ENCODE measurements at places on chromosomes 3 and 15.
A peak's percentile ranks its signal among the peaks of the same experiment; 100 is the strongest.

DNA sequence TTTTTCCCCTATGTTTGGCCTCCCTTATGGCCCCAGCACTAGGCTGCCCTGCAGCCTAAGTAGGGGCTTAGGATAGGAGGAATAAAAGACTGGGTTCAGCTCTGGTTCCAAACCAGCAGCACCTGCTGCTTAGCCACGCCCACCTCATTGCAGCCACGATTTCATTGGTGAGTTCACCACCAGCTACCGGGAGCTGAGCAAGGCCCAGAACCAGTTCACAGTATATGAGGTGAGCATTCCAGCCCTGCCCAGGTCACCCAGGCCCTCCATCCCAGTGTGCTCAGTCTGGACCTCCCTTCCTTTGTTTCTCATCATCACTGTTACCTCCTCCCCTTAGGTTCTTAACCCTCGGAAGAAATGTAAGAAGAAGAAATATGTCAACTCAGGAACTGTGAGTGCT, 11.5 kb downstream of the CPNE9 start:
- DNase-seq: no peak

GRCh38 chr3:51176923-51177322, 208.2 kb upstream of the MANF start:
- no peak for DNase-seq

DNA sequence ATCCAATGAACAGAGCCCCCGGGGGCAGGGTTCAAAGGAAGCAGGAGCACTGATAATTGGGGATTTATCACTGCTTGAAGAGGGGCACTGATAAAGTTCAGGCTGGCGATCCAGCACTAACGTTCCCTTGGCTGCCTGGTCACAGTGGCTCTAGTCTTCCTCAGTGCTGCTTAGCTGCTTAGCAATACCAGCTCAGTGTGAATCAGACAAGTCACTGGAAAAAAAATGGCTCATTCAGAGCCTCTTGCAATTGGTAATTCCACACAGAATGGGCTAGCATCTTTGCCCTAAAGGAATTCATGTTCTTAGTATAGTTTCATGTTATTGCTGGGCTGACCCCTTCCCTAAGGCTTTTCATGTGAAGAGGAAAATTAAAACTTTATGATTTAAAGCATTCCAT, 95.7 kb upstream of the SLC2A2 start:
- no peak for DNase-seq

DNA sequence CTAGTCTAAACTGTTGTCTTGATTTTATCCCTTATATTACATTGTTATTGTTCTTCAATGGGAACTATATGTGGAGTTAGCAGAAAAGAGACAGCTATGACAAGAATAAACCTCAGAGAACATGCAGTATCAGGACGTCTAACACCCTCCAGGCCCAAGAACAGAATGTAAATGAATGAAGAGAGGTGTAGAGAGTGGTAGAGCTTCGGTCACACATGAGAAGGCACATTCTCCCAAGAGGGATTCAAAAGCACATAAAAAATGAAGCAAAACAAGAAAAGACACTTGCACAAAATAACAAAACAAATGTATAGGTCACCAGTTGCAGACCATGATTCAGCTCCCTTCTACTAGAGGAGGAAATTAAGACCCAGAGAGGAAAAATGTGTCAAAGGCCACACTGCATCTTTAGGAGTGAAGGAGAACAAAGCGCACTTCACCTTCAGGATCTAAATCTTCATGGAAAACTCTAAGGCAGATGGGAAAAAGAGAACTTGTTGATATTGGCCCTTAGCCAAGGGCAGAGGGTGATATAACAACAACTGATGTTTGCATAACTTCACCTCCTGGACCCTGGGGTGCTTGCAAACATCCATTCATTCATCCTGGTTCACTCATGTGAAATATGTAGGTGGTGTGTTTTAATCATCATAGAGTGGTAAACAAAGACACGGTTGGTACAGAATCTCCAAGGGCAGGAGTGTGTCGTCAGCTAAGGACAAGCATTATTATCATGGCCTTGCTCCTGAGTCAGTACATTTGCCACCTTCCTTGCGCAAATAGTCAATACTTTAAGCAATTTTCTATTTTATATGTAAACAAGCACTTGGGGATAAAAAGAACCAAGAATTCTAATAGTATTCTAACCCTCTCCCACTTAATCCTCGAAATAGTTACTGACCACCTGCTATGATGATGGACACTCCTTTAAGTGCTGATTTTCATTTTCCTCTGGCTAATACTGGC, 8.8 kb downstream of the NEK10 start:
- DNase-seq: peak; percentile 90

- no peak for DNase-seq
These were observed 42.5 kb upstream of the RFX7 start for GRCh38 chr15:56286213-56286612.

DNA sequence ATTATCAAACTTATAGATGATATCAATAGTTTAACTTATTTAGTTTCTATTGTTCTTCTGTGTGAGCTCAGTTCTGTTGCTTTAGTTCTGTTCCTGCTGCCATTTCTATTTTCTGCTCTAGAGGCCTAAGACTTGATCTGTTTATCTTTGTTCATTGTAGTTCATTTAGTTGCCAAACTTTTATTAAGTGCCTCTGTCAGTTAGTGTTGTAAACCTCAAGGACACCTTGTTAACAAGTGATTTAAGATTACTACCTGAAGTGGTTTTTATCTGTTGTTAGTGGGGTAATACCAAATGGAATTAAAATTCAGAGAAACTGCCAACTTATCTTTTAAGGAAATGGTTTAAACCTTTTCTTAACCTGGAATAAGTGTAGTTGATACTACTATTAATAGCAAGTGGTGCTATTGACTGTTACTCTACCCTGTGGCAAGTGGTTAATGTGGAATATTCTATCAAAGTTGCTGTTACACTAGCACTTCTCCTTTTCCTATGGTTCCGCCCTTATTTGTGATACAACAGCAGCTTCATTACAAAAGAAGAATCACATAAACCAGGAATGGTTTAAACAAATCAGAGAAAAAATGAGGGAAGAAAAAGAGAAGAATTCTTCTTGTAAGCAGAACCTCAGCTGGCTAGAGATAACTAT, 500.6 kb upstream of the GOLIM4 start:
- DNase-seq: no peak
